Retinal pigment epithelial cell (primary cell): ENCODE measurements at places on chromosomes 3 and 15.

DNA sequence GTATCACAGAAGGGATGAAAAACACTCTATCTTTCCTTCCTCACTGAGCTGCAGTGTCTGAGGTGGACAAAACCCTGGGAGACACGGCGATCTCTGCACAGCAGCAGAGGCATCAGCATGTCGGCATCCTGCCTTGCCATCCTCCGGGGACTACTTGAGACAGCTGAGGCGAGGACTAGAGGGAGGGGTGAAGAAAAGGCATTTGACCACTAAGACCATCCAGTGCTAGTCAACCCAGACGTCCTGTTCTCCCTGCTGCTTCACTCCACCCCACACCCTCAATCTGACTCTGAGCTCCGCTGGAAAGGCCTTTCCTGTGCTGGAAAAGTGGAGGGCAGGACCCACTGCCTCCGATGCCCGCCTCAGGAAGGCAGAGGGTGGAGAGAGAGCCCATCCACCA lies 67.3 kb downstream of the VGLL4 start:
- DNase-seq: no peak

- no peak for DNase-seq
These were observed 46.8 kb downstream of the WDR76 start for GRCh38 chr15:43873651-43874050.

DNA sequence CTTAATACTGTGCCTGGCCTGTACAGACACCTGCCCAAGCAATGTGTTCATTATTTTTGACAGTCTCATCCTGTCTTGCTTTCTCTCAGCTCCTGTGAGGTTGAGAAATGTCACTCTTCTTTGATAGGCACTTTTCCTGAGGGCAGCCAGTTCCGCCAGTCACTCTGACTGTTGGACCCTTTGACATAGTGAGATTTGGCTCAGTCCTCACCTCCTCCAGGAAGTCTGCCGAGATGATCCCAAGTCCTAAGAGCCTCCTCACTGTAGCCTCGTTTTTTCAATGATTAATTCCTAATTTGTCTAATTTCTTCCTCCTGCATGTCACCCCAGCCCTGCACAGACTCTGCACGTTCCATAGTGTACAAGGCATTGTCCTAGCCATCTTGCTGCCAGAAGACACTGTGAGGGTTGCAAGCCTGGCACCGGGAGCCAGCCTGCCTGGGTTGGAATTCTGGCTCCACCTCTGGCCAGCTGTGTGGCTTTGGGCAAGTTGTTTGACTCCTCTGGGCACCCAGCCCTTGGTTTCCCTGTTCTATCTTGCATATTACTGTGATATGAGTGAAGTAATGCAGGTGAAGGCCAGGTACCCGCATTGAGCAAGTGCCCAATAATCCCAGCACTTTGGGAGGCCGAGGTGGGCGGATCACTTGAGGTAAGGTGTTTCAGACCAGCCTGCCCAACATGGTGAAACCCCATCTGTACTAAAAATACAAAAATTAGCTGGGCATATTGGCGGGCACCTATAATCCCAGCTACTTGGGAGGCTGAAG lies 24.3 kb downstream of the RPLP1 start:
- no peak for DNase-seq

DNA sequence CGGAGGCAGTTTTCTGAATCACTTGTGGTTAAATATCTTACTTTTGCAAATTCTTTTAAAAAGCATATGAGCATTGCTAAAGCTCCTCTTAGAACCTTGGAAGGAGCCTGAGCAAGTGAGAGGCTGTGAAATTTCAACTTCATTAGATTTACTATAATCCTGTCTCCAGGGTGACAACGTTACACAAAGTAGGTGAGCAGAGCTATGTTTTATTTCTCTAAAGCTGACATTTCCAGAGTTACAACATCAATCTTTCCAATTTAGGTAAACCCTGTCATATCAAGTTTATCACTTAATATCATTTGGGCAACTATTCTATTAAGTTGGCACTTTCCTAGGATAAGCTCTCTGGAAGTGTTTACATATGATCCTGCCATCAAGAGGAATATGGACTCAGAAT lies 544.9 kb upstream of the CBLB start:
- no peak for DNase-seq

DNA sequence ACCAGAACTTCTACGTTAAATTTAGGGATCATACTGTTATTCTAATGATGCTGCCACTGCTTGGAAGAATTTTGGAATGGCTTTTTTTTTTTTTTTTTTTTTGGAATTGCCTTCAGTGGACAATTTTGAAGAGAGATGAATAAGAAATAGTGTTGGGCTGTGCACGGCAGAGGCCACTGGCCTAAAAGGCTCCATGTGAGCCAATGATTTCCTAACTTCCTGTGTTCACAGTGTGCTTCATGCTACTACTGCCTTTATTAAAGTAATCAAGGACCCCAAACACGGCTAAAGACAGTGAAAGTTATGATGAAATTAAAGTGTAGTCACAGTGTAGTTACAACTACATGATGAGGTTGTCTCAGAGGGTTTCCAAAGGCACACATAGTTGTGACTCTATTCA lies 100.8 kb upstream of the TNFAIP8L3 start:
- no peak for DNase-seq

DNA sequence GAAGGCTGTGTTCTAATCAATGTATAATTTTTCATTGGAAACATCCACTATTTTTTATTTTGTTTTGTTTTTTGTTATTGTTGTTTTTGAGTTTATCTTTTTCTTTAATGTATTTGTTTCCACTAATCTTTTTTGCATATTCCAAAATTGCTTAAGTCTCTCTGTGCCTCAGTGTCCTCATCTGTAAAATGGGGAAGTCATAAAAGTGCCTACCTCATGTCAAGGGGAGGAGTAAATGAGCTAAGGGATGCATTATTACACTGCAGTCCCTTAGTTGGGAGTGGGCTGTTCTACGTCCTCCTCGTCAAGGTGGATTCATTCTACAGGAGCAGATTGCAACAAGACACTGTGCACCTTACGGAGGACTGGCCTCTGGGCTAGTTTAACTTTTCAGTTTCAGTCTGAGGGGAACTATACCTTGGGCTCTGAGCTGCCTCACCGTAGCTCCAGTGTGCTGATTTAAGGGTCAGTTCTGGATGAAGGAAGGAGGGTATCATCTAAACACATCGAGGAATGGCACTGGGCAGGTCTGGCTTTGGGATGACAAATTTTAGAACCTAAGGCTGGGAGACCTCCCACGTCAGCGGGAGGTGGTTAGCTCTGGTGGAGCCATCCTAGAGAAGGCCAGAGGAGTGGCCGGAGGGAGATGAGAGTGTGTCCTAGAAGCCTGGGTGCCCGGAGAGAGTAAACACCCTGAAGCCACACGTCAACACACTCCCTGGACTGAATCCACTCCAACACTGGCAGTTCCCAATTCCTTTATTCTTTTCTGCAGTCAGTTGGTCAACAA lies 5.1 kb upstream of the SRP14 start:
- no peak for DNase-seq

GRCh38 chr15:72168808-72169190 lies 28.8 kb downstream of the GRAMD2A start:
- DNase-seq: no peak
